Kidney epithelial cell (primary cell): ENCODE measurements at places on chromosomes 11 and 22. TPM values are rescaled to one million over a fixed set of nuclear protein-coding genes. Genes with fewer than 3 reads are reported as not detected.
A peak's percentile ranks its signal among the peaks of the same experiment; 100 is the strongest.

Gene OR8G5
- total RNA-seq: not detected in 2 replicates

Gene MLC1
- total RNA-seq: not detected in 2 replicates

Gene IFITM1
- 38.2 and 42.4 TPM in 2 replicates for total RNA-seq

Gene DEFB131B
- not detected in 2 replicates for total RNA-seq

Gene IPO7
- 95.1 and 109 TPM in 2 replicates for total RNA-seq

Gene WT1
- total RNA-seq: 8.5 and 12.3 TPM in 2 replicates

GRCh38 chr22:41534219-41534618, 10.1 kb downstream of the POLR3H start:
- no peak for DNase-seq

DNA sequence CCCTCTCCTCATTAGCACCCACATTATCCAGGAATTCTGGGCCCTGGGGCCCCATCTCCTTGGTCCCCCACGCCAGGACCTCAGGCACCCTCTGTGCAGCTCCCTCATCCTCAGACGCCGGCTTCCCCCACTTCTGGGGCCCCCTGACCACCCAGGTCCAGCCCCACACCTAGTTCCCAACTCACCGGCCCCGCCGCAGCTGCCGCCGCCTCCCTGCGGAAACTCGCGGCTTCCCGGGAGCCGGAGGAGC, at the start of gene PCSK7:
TSS of gene PCSK7 (minus strand) at position 232 of the 250 bp plus-strand sequence. CDS start 2,229 bp downstream, outside the sequence.
- no peak for DNase-seq

DNA sequence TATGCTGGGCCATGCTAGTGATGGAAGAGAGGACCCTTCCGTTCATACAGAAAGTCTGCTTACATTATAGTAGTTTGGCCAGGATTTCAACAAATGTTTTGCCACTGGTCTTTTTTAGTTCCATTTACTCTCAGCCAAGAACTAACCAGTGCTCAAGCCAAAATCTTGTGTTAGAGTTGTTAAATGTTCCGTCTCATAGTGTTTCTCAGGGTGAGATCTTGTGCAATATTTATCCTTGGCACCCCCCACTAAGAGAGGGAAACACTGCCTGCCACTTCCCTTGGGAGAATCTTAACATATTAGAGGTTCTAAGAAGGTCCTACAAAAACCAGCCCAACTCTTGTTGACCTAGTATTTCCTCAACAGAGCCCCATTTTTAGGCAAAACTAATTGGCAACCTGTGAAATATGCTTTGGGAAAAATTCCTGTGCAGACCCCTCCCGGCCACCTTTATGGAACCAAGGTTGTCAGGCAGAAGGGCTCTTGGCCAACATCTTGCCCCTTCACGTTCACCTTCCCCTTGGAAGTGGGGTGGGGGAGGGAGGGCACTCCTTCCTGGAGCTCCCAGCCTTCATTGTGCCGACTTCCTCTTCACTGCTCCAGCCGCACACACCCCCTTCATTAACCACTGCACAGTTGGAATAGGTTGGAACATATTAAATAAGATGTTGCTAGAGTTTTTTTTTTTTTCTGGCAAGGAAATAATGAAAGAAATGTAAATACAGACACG, 173.2 kb upstream of the SORL1-AS1 start:
- DNase-seq: no peak

DNA sequence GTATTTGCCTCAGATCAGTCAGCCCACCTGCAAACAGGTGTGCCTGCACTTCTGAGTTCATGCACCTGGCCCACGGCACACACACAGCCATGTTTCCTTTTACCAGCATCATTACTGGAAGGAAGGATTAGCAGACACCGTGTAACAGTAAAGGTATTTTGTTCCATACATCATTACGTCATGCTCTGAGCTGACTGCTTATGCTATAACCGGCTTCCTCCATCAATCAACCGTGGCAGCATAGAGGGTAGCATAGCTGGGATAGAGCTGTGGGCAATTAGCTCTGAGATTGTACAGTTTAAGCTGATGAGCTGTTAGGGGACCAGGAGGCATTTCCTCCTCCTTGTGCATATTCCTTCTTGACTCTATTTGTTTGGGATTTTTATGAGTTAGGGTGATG, 102.4 kb downstream of the ME3 start:
- DNase-seq: no peak

- peak; percentile 80 for DNase-seq
Measured at GRCh38 chr22:27100789-27101188, 443.4 kb downstream of the MIAT start.

DNA sequence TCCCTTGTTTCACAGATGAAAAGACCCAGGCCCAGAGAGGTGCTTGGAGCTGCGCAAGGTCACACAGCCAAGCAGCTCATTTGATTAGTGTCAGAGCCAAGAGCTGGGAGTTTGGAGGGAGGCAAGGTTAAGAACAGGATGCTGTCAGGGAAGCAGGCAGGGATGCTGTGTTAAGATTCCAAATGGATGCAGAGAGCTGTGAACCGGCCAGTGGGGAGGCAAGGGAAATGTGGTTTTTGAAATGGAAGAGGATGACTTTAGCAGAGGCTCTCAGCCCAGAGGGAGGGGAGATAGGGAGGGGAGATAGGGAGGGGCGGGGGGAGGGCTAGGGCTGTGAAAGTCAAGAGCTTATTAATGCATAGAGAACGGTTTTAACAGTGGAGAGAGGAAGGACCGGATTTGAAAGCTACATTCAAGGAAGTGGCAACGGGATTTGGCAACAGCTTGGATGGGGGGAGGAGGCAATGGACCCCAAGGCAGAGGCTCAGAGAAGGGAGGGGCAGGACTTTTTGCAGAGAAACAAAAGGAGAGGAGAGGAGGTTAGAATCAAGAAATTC, 13.0 kb downstream of the RTN4RL2 start:
- no peak for DNase-seq

DNA sequence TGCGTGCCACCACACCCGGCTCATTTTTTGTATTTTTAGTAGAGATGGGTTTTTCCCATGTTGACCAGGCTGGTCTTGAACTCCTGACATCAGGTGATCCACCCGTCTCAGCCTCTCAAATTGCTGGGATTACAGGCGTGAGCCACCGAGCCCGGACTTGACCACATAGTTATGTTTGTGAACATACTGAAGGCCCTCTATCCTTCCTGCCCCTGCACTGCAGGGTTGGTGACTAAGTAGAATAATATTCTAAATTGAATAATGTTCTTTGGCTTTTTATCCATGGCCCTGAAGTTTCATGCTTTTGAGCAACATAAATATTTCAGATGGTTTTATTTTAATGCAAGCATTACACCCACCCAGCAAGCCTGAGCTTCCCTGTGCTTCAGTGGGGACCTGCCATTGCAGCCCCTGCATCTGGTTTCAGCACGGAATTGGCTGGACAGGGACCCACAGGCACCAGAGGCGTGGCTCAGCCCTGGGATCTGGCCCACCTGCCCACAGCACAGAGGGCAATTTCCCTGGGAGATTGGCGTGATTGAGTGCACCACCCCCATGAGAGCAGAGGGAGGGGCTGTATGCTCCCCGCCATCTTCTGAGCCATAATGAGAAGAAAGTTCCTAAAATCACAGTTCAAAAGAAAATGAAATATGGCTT, 460.5 kb downstream of the BRD1 start:
- DNase-seq: no peak
